HFFc6 (cell line): ENCODE measurements at places on chromosomes 5 and 9.
A peak's percentile ranks its signal among the peaks of the same experiment; 100 is the strongest.

- no peak for DNase-seq
These were observed 3.7 kb upstream of the FAM78A start for GRCh38 chr9:131279863-131280570.

DNA sequence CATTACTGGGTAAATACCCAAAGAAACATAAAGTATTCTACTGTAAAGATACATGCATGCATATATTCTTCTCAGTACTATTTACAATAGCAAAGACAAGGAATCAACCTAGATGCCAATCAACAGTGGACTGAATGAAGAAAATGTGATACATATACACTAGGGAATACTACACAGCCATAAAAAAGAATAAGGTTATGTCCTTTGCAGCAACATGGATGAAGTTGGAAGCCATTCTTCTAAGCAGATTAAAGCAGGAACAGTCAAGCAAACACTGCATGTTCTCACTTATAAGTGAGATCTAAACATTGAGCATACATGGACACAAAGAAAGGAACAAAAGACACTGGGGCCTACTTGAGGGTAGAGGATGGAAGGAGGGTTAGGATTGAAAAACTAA lies 39.6 kb upstream of the NDUFS4 start:
- DNase-seq: no peak

DNA sequence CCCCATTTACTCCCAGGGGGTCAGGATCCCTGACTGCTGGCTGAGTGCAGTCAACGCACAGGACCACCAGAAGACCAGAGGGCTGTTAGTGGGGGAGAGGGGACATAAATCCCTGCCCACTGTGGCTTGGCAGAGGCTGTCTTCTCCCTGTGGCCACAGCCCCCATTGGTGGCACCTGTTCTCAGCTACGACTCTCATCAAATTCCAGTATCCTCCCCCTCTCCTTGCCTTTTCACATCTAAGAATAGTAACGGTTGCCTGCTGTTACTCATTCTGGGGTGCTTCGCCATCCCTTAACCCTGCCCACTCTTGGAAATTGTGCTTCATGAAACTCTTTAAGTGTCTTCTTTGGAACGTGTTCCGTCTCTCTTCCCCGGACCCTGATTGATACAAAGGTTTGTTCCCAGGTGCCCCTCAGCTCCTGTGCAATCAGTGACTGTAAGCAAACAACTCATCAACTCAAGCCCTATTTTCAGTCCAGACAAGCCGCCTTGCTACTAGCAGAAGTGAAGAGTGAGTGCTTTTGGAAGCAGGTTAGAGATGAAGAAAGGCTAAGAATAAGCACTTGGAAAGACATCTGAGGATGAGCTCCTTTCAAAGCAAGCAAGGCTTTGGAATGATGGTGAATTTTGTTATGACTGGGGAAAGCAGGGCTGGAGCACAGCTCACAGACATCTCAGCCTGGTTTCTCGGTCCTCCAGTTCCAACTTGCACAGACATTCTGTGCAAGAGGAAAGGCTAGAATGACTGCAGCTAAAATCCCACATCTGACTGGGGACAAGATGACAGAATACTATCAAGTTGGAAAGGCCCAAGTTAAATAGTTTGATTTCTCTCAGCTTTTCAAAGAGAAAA lies 22.9 kb upstream of the DENND1A start:
- DNase-seq: no peak

DNA sequence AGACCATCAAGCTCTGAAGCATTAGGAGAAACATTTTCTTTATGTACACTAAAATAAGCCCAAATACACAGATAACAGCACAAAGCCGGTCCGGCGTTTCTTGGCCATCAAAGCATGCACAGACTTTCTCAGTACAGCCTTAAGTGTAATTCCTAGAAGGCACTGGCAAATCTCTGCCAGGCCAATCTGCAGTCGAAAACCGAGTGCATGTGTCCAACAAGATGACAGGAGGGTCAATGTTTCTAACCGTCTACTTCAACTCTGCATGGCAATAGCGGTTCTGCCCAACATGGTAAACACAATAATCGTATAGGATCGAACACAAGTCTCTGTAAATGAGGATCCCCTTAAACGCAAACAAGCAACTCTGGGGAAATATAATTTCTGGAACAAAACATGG lies 1.1 kb downstream of the ARL15 start:
- DNase-seq: peak; percentile 3

- no peak for DNase-seq
These were observed 1045.7 kb upstream of the CDH9 start for GRCh38 chr5:28084069-28084468.
